HepG2 (cell line): ENCODE measurements at places on chromosomes 12 and 14. TPM values are rescaled to one million over a fixed set of nuclear protein-coding genes. Genes with fewer than 3 reads are reported as not detected.
A peak's percentile ranks its signal among the peaks of the same experiment; 100 is the strongest.

DNA sequence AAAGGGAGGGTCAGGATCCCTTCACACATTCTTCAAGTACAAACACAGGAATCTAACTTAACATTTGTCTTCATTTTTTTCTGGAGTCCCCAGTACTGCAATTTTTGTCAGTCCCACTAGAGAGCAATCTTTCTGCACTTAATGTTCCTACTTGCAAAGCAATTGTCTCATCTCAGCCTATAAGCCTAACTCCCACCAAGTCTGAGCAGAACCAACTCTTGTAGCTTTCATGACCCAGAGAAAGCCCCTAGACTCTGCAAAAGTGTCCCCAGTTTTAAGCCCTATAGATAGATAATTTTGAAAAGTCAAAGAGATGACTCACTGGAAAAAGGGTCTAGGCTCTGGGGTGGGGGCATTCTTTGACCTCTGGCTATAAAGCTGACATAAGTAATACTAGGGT is 1.8 kb upstream of the ZBTB39 start:
- peak; percentile 59 for DNase-seq

- no peak for DNase-seq
Measured at GRCh38 chr12:27785882-27786570, 6.0 kb upstream of the MANSC4 start.

Gene HAL
- total RNA-seq: 0.56 and 0.89 TPM in 2 replicates

Gene RFLNA
- not detected in 2 replicates for total RNA-seq
